Brain (organoid and tissue), 16 donors: ENCODE measurements at places on chromosomes 7 and 10. TPM values are rescaled to one million over a fixed set of nuclear protein-coding genes. Genes with fewer than 3 reads are reported as not detected.

- no peak for DNase-seq
Measured at GRCh38 chr7:3955026-3955425, 654.0 kb downstream of the SDK1 start.

GRCh38 chr7:136391371-136391770, 414.2 kb upstream of the MTPN start:
- no peak for DNase-seq

The STK31 gene
- polyA plus RNA-seq = not detected

The SLC16A12 gene
- polyA plus RNA-seq = 0.37 TPM

GRCh38 chr10:124558339-124559321, 97.0 kb downstream of the LHPP start:
- DNase-seq = no peak

DNA sequence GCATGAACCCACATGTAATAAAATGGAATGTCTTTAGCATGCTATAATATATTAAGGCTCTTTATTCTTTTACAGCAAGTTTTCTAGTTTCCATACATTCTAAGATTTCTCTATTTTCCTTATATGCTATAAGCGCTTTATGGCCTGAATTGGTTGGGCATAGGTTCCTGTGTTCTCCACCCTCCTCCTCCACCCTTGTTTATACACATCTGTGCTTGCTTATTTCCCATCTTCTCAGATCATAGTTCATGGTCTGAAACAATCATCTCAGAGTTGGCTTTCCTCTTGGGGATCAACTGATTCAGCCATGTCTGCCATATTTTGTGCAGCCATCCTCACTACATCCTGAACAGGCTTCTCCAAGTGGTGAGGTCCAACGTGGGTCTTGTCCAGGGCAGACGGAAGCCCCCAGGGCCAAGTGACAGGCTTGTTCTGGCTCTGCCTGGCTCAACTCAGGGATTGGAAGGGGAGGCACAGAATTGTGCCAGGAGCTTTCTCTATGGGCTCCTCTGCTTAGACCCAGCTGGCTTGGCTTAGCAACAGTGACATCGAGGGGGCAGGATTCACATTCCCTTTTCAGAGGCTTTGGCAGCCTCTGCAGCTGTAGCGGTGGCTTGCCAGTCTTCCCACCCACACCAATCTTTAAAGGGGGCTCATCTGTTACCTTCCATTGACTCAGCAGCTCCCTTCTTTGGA, 327.3 kb downstream of the PTEN start:
- peak; percentile 1 for DNase-seq

DNA sequence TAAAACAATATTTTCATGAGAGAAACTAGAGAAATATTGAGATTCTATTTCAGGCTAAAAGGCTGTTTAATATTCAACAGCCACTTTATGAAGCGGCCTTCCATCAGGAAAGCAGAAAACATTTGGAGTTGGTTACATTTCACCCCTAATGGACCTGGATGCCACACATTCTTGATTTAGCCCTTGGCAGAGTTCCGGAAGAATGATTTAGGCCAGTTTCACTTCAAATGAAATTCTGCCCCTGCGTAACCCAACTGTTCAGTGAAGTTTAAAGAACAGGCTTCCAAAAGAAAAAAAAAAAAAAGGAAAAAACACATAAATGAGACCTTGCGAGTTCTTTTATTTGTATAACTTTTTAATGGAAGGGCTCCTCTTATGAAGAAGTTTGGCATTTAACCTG, 239.2 kb upstream of the AKR1E2 start:
- DNase-seq = no peak

DNA sequence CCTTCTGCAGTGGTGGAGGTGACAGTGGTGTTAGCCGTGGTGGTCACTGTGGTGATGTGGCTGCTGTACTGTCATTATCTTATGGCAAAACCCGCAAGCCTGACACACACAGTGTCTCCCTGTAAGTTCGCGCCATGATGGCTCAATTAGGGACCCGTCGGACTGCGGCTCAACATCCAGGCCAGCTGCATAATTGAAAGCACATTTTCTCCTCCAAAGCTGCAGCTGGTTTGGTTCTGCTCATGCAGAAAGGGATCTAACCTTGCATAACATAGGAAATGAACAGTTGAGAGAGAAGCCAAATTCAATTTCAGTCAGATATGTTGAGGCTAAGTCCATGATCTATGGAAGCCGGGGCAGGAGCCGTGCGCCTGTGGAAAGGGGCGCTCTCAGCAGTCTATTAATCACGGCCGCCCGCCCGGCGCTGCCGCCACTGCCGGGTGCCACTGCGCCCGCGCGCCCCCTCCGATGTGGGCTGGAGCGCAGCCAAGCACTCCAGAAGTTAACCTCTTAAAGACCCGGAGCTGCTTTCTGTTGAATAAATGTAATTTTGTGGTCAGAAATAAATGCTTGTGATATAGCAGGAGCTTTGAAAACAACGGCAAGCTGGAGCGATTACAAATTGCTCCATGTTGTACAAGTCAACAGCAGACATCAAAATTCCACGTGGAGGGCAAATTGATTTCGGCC, 227.7 kb downstream of the CUX1 start:
- peak; percentile 65 for DNase-seq

DNA sequence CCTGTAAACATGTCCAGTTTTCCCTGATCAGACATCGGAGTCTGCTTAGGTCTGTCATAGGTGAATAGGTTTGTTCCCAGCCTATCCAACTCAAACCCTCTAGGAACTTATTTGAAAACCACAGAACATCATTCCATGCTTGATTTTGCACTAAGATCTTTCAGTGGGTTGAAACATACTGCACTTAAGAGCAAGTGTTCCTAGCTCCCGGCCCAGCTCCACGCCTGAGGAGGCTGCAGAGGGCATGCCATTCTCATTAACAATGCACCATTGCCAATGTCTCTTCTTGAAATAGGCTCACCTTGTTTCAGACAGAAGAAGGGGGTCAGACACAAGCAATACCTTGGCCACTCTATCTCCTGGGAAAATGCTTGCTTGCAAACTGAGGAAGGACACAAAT, 78.0 kb upstream of the EGR2 start:
- DNase-seq = no peak

The INA gene
- 265 TPM for polyA plus RNA-seq

- DNase-seq = no peak
Measured at GRCh38 chr7:111483078-111483477, 79.2 kb downstream of the IMMP2L start.

The MRPL32 gene
- polyA plus RNA-seq = 30.8 TPM

- DNase-seq = no peak
Measured at GRCh38 chr10:71429929-71430328, 33.2 kb downstream of the CDH23 start.

GRCh38 chr7:18835001-18835690, 282.3 kb downstream of the TWIST1 start:
- no peak for DNase-seq

The FBXL13 gene
- 0.24 TPM for polyA plus RNA-seq

DNA sequence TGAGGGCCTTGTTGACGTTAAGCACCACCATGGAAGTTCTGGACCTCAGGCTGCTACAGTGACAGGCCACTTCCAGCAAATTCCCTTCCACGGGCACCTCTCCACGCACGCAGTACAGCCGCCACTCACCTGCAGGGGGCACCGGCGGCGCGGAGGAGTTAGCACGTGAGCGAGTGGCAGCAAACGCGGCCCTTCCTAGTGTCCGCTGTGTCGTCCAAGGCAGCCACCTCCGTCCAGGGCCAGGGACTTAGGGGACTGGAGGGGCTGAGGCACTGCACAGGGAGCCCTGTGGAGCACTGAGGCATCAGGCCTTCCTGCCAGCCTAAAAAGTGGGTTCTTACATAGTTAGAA, 164.4 kb downstream of the SVIL start:
- no peak for DNase-seq

DNA sequence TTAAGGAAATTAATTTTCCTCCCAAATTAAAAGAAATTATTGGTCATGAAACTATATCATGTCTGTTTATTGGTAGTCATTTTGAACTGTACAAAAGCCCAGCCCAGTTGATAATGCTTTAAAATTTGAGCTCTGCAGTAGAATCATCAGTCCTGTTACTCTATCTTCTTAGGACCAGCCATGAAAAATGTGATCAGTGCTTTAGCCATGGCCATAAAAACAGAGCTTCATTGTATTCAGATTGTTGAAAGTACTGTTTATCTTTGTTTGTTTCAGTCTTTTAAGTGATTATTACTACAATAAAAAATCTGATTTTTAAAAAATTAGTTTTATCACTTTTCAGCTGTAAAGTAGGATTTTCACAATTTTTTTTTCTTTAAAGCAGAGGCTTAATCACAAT, 13.7 kb upstream of the TFAM start:
- no peak for DNase-seq

DNA sequence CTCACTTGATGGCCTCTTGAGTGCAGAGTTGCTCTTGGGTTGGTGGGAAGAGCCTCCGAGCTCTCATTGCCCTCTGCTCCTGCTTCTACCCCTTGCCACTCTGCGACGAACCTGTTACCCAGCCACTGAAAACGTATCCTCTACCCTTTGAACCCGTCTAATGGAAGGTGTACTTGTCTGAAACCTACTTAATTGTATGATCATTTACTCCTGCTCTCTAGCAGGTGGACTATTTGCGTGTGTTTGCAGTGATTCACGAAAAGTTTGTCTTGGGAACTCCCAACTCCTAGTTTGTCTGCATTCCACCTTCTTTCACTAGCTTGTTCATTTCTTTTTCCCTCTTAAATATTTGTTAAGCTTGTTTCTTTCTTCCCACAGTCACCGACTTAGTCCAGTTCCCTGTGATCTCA, 503 bp downstream of the CROT start:
- no peak for DNase-seq

The ZNF786 gene
- polyA plus RNA-seq = 4.0 TPM

DNA sequence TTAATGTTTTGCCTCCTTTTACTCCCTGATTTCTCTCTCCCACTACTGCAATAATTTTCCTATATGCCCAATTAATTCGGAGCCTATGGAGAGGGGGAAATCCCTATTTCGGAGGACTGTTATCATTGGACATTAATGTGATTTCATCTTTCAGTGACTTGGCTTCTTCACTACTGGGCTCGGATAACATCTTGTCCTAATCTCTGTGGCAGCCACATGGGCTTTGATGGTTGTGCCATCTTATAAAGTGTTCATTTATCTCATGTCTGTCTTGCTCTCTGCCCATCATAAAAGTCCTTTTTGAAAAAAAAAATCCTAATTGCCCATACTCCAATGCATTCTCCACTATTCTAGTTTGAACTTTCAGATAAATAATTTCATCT, 15.5 kb upstream of the FAM3C start:
- no peak for DNase-seq

DNA sequence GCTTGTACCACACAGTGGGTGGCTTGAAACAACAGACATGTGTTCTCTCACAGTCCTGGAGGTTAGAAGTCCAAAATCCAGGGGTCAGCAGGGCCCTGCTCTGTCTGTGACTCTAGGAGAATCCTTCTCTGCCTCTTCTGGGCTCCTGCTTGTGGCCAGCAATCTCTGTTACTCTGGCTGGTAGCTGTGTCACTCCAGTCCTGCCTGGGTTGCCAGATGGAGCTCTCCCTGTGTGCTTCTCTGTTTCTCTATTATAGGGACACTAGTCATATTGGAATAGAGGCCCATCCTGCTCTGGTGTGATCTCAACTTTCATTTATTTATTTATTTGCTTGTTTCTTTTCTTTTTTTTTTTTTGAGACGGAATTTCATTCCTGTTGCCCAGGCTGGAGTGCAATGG, 276.6 kb upstream of the GALNT17 start:
- DNase-seq = no peak

- DNase-seq = peak; percentile 88
Measured at GRCh38 chr10:6711408-6711841, 131.3 kb upstream of the PRKCQ start.

DNA sequence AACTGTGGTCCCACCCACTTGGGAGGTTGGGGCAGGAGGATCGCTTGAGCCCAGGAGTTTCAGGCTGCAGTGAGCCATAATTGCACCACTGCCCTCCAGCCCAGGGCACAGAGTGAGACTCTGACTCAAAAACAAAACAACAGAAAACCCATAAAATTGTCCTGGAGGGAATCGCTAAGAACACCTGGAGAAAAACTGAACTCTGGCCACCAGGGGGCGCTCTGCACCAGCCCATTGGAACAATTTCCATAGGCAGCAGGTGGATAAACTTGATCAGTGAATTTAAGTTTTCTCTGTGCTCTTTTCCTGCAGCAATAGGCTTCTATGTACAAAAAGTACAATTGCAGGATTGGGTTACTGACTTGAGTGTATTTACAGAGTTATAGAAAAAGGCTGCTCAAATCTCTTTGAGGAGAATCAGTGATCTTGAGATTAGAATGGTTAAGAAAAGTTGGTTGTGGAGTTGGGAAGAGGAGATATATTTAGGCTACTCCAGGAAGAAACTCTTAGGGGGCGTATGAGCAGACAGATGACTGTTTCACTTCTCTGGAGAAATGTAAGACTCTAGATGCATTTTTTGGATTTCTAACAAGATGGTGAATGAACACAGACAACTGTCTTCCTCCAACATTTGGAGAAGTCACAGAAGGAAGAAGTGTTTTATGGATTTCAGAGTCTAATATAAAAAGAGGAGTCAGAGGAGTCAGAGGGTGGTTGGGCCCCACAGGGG, 274.9 kb upstream of the GALNT17 start:
- peak; percentile 93 for DNase-seq

DNA sequence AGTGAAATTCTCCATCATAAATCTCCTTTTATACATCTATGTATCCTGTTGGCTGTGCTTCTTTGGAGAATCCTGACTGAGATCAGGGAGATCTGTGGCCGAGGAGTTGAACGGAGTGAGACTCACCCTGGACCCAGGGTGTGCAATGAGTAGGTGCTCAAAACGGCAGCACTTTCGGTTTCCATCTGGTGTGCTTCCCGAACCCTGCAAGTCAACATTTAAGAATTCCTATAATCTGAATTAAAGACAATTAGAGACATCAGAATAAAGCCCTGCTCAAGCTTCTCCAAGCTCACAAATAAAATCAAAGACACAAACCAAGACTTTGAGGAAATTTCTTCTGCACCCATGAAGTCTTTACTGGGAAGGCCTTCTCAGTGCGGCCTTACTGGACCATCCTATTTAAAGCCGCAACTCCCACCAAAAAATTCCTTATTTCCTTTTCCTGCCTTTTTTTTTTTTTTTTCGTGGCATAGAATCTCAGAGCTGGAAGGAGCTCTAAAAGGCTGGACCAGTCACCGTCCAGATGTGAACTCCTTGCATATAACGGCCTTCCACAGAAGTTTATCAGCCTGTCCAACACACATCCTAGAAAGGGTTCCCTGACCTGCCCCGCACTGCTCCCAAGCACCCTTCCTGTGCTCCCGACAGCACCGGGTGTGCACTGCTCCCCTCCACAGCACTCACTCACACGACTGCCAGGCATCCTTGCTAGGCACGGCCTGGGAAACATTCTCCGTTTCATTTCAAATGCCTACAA, 29.7 kb downstream of the GNA12 start:
- no peak for DNase-seq

The OR6B1 gene
- polyA plus RNA-seq = not detected

DNA sequence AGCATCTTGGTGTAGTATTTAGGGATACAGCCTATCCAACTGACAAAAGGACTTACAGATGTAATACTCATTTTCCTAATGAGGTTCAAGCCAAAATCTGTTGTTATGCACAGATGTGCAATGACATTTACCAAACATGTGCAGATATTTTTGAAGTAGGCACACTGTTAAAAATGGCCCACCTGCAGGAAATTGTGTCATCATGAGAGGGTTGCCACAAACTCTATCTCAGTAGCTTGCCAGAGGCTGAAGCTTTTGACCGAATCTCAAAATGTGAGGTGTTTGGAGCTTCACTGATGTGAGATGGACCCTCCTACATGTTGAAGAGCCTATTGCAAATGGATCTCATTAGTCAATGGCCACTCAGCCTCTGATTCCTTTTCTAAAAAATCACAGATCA, 89.7 kb upstream of the CSTF2T start:
- no peak for DNase-seq

The TAF6 gene
- polyA plus RNA-seq = 124 TPM
